ENCODE measurements at places on chromosomes 1 and 21.

DNA sequence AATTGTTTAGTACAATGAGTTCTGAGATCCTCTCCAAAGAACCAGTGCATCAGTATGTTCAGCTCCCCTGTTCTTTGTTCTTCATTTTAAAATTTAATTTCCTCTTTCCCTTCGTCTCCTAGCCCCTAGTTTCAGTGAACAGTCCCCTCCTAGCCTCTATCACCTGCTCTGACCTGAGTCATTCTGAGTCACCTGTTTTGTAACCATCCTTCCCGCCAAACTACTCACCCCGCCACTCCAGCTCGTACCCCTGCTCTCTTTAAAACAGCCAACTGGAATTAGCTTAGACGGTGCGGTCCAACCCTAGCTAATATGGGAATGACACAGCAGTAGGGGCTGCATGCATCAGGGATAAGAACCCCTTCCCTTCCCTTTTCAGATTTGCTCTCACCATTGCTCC lies 16.8 kb upstream of the ERVH48-1 start:
- DNase-seq, result peak; percentile 86

- DNase-seq, result no peak
Observed at GRCh38 chr1:223140611-223141405, 2.2 kb downstream of the TLR5 start.

- DNase-seq, result no peak
Observed at GRCh38 chr21:40795313-40795712, 51.6 kb downstream of the DSCAM start.

DNA sequence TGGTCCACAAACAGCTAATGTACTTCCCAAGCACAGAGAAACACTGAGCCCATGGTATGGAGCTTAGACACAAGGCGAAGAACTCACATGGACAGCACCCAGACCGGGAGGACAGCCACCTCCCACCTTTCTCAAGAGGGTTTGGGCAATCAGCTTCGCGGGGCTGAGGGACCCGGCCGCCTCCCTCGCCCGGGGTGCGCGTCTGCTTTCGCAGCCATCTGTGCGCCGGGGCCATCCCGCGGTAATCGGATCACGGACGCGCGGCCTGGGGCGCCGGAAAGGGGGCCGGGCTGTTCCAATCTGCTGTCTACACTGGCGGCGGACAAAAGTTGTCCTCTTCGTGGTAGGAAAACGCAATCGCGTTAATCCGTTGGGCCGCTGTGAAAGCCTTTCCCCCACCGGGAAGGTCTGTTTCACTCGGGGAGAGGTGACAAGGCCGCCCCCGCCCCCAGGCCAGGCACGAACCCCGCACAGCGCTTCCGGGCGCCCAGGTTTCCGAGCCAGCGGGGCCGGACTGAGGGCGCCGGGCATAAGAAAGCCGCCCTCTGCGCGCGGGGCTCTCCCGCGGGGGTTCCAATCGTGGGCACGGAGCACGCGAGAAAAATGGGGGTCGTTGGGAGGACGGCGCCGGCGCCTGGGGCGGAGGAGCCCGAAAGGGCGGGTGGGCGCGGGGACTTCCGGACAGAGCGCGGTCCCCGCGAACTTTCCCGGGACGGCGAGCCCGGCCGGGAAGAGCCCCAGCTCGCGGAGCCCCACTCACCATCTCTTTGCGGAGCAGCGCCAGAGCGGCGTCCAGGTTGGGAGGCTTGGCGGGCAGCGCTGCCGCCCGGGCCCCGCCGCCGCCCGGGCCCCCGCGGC lies 664 bp downstream of the FAM89A start:
- DNase-seq, result peak; percentile 65

DNA sequence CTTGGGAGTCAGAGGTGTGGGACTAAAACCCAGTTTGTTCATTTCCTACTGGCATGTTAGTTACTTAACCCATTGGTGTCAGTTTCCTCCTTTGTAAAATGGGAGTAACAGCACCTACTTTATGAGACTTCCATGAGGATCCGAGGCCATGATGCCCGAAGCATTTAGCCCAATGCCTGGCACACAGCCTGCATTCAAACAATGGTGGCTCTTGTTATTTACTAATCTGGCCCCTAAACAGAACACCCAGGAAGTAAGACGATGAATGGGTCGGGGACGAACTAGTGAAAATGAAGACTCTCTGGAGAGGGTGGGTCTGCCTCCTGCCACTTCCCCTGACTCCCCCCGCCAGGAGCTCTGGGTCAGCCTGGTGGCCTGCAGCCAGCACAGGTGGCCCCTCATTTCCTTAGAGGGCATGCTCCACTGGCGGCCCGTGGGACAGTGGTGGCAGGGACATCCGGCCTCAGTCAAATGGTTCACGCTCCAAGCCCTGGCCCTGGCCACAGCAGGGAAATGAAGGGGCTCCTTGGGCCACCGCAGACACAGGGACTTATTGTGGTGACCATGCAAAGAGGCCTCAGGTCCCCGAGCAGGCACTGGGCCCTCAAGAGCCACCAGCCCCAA lies 9.5 kb upstream of the TAS1R2 start:
- no peak for DNase-seq

GRCh38 chr1:99266726-99267125 lies 2.4 kb downstream of the PLPPR4 start:
- DNase-seq, result peak; percentile 24

DNA sequence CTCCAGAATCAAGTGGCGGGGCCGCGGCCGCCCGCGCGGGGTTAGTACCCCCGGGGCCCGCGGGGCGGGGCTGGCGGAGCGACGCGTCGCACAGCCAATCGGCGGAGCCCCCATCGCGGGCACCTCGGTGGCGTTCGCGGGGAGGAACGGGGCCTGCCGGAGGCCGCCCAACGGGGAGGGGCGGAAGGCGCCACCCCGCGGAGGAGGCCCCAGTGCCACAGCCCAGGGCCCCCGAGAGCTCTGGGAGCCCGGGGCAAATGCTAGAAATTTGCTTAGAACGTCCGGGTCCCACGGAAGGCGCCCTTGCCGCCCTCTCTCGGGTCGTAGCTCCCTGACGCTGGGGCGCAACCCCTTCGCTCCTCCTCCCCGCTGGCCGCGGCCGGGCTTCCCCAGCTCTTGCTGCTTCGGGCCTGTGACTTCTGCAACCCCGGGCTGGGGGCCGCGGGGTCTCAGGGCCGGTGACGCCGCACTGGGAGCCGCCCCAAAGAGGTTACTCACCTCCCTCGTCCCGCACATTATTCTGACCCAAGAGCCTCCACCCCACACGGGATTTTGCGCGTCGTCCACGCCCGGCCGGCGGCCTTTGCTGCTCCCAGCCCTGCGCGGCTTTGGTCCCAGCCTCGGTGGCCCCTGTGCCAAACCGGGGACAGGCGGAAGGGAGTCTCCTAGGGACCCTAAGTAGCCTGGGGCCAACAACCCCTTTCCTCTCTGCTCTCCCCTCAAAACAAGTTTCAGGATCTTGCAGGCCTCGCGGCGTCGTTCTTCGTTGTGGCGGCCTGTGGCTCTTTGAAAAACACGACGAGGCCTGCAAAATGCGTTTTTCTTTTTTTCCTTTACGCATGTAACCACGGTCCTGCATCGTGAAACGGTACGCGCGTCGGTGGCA lies at the start of gene RUNX3:
TSS of gene RUNX3 (minus strand) at position 17 of the 886 bp plus-strand sequence. CDS start 408 bp downstream, outside the sequence.
- no peak for DNase-seq

DNA sequence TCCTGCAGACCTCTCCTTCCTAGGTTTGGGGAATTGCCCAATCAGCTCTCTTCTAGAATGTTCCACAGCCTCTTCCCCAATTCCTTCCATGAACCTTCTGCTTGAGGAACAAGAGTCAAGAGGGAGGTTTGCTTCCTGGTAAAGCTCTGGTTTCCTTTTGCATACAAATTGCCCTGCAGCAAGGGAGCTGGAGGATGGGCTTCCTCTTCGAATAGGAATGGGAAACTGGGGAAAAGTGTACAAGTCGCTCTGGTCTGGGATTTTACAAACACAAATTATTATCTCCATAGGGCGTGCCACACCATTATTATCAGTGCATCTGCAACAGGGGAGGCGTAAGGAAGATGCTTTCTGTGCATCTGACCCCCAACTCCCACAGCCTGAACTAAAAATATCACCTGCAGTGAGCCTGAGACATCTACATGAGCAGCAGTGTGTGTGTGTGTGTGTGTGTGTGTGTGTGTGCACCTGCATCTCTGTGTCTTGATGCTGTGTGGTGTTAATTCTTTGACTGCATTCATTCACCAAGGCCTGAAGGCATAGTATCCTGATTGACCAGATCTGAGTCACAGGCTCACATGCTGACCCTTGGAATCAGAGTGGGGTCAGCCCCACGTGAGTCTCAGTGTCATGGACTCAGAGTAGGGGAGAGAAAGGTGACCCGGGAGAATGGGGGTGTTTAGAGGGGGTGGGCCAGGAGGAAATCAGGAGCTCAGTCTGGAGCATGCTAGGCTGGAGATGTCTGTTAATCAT lies 272.9 kb downstream of the KAZN start:
- no peak for DNase-seq

GRCh38 chr1:209594440-209594839 lies 10.9 kb downstream of the CAMK1G start:
- no peak for DNase-seq

- DNase-seq, result no peak
Observed at GRCh38 chr1:209059376-209059775, 524.1 kb upstream of the CAMK1G start.
